NCI-H1436 (cell line): ENCODE measurements at places on chromosomes 5 and 9.

DNA sequence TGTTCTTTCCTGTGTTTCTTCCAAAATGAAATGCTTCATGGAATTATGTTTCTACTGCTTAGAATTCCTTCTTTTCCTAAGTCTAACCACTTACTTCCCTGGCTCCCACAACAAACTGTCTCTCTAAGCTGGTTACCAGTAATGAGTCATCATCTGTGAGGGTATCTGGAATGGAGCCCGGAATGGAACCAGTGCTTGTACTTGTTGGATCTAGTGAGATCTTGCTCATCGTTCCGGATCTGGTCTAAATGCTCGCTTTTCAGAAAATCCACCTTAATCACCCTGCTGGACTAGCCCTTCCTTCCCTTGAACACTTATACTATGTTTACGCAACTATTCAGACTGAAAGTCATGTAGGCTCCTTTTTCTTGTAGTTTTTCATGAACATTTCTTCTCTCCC is 184.8 kb downstream of the PBX3 start:
- DNase-seq: no peak

DNA sequence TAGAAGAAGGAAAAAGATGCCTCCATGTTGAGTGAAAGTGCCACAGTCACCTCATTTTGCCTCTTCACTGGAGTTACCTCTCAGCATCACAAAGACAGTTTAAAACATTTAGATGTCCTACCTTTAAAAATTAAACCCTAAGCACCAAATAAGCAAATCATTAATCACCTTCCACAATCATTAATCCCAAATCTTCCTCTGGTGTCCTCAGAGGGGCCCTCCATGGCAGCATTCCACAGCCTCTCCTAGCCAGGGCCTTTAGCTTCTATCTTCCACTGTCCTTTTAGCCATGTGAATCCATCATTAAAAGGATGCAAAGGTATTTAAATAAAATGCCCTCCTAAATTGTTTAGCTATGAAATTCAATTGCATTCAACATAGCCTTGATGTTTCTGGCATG is 310.8 kb downstream of the PDE4D start:
- DNase-seq: no peak

GRCh38 chr9:133591116-133591910 is 17.9 kb downstream of the FAM163B start:
- DNase-seq: no peak

DNA sequence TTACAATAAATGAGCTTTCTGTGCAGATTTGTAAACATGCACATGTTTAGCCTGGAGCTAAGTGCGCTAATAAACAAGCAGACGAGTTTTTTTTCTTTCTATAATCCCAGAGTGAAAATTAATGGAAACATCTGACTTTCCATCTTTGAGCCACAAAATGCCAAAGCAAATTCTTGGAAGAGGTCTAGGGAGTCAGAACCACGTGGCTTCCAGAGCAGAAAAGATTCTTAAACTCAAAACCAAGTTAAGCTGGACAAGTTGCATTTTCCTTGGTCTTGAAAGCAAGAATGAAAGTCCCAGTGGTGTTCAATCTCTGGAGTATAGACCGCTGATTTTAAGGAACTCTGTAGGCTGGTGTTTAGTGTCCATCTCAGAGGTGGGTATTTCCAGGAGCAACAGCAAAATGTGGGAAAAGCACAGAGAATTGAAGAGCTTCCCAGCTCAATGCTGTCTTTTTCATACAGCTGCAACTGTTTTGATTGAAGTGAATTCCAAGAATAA is 71.4 kb downstream of the MYO10 start:
- no peak for DNase-seq

DNA sequence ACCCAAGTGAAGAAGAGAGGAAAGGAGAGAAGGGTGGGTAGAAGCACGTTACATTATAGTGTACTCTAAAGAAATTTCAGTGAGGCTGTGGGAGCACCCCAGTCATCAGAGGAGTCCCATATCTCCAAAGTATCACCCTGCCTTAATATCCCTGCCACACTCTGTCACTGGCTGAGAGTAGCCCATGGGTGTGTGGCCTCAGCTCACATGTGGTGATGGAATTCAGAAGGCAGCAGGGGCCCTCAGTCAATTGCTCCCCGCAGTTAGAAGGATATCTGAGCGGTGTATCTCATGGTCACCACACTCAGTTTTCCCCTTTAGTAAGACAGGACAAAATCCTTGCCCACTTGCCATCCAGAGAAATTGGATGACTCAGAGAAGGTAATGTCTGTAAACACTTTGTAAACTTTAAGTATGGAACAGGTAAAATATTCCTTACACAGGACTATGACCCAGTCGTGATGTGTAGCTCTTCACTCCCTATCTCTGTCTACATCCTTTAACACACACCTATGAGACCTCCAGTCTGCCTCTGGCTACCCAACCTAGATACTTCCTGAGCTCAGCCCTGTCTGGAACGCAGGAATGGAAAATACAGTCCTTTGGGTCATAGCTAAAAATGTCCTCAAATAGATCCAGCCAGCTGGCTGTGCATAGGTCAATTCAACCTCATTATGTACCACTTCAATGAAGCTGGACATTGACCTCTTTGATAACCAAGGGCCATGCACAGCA is 24.3 kb upstream of the PLIN2 start:
- DNase-seq: no peak

- DNase-seq: no peak
Observed at GRCh38 chr9:90088434-90088833, 483.6 kb downstream of the GADD45G start.

DNA sequence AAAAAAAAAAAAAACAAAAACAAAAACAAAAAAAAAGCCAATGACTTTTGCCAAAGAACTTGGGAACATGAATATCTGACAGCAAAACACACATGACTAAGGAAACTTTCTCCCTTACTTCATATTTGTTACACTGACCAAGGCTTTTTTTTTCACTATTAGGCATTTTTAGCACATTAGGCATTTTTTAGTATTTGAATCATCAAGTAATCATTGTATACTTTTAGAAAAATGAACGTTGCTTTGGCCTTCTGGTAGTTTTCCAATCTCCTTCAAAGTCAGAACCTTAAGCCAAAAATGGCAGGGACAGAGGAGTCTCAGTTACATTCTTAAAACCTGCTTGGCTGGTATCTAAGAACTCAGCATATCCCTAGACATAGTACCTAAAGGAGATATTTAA is 19.3 kb downstream of the NREP start:
- DNase-seq: no peak

- DNase-seq: no peak
Observed at GRCh38 chr9:26310294-26310693, 582.3 kb downstream of the CAAP1 start.

- DNase-seq: no peak
Observed at GRCh38 chr5:8644377-8644776, 775.4 kb downstream of the MTRR start.

GRCh38 chr9:15353892-15354291 is 46.9 kb upstream of the TTC39B start:
- DNase-seq: no peak

DNA sequence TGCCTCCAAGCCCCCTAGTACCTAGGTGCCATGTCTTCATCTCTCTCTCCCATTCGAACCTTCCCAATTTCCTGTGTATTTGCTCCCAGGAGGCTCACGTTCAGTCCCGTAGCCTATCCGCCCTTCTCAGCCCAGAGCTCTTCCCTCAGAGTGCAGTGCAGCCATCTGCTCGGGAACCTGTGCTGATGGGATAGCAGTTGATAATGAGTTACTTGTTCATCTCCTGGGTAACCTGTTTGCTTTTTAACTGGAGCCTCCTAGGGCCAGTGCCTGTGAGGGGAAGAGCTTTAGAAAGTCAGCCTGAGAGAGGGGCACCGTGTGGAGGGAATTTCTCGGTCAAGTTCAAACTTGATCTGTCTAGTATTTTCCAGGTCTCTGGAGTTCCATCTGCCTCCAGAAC is 229.8 kb upstream of the IL12B start:
- no peak for DNase-seq

DNA sequence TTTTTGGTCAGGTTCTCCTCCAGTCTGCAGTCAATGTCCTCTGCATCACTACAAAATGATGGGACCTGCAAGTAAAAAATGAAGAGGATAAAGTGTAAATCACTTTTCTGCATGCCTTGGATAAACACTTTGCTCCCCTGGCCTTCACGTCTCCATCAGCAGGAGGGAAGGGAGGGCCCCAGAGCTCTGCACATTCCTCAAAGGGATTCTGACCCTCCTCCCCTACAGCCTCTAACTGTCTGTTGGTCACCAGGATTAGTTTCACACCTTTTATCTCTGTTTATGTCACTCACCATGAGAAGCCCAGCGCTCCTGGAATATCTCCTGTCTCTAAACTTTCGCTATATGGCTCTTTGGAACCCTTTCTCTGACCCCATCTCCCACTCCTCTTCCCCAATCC is 103.3 kb downstream of the SVEP1 start:
- DNase-seq: no peak

DNA sequence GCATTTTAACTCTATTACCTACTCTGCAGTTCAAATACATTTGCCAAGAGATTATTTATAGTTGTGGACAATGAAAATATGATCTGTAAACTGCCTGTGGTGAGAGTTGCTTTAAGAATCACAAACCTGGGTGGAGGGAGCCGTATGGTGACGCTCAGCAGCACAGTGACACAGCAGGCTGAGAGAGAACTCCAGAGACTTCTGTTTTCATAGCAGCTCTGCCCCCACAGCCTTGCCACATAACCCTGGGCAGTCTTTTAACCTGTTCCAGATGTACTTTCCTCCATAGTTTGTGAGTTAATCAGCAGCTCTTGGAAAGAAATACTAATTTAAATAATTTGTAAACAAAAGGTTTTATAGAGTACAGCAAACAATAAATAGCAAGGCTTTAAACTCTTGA is 450.5 kb downstream of the ELAVL2 start:
- DNase-seq: no peak
